Stomach (tissue), 19 donors: ENCODE measurements at places on chromosomes 7 and 10. TPM values are rescaled to one million over a fixed set of nuclear protein-coding genes. Genes with fewer than 3 reads are reported as not detected.

The EPDR1 gene
- polyA plus RNA-seq, result 1.4 TPM

The BTBD16 gene
- polyA plus RNA-seq, result not detected

The TFR2 gene
- 3.1 TPM for polyA plus RNA-seq

The FAM237B gene
- not detected for polyA plus RNA-seq

The CARD11 gene
- polyA plus RNA-seq, result 1.4 TPM
